Cardiac muscle cell (in vitro differentiated cells and primary cell): ENCODE measurements at places on chromosomes 4 and X. TPM values are rescaled to one million over a fixed set of nuclear protein-coding genes. Genes with fewer than 3 reads are reported as not detected.

The CXCL9 gene
- not detected in 2 replicates for polyA plus RNA-seq

The TEC gene
- 4.0 and 4.7 TPM in 2 replicates for polyA plus RNA-seq

The RAP1GDS1 gene
- polyA plus RNA-seq, result 34.8 and 63.6 TPM in 2 replicates

The OTUD6A gene
- polyA plus RNA-seq, result not detected in 2 replicates
